Left kidney (tissue), 8 donors: ENCODE measurements at places on chromosomes 6 and 20.

- no peak for DNase-seq
Measured at GRCh38 chr20:19110881-19111460, 101.5 kb upstream of the SLC24A3 start.

DNA sequence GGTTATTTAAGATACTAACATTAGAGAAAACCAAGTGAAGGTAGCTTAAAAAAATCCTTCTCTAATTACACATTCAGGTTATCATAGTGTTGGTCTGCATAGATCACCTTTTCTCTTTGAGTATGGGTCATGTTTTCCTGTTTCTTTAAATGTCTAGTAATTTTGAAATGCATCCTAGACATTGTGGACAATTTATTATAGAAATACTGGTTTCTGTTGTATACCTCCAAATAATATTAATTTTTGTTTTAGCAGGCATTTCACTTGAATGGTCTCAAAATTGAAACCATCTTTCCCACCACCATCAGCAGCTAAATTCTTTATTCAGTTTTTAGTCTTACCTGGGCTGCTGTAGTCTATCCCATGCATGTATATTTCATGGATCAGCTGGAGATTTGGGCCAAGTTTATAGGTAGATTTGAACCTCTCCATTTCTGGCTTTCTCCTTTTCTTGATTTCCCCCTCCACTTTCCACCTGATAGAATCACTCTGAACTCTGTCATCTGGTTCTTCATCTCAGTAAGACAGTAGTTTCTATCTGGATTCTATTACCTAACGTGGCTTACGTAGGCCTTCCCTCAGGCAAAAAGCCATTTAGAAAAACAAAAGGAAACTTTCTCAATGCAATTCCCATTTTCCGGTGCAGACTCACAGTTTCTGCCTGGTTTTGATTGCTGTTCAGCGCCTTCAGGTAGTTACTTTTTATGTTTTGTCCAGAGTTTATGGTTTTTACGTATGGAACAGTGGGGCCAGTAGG is 52.3 kb downstream of the ZFAND3 start:
- no peak for DNase-seq

DNA sequence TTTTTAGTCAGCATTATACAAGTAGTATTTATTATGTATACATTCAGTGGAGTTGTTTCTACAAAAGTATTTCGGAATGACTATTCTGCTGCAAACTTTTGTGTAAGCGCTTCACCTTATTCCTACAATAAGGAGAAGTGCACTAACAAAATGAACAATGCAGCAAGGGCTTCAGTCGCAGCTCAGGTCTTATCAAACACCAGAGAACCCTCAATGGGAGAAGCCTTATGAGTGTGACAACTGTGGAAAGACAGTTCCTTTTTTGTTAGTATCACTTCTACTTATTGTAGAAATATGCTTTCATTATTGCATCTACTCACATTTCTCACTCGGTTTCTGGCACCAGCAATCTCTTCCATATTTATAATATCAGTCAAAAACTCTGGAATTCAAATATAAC is 18.8 kb downstream of the ZKSCAN3 start:
- no peak for DNase-seq

- peak; percentile 83 for DNase-seq
Measured at GRCh38 chr20:266596-267562, 9.4 kb downstream of the DEFB132 start.

GRCh38 chr20:57650756-57651483 is 30.7 kb upstream of the ZBP1 start:
- DNase-seq = no peak

- DNase-seq = no peak
Measured at GRCh38 chr6:111406200-111406721, 76.8 kb downstream of the REV3L start.

GRCh38 chr20:18694071-18694470 is 106.2 kb downstream of the DTD1 start:
- no peak for DNase-seq
